ENCODE measurements at places on chromosomes 2 and 18.

DNA sequence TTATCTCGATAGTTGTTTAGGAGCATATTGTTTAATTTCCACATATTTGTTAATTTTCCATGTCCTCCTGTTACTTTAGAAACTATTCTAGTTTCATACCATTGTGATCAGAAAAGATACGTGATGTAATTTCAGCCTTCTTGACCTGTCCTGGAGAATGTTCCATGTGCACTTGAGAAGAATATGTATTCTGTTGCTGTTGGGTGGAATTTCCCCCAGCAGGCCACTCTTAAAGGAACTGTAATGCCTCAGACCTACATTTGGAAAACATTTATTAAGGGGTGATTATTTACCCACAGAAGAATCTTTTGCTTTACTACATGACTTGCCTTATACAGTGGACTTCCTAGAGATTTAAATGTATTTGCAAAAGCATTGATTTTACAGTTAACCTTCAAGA lies 55.5 kb downstream of the LIMS1 start:
- no peak for DNase-seq

DNA sequence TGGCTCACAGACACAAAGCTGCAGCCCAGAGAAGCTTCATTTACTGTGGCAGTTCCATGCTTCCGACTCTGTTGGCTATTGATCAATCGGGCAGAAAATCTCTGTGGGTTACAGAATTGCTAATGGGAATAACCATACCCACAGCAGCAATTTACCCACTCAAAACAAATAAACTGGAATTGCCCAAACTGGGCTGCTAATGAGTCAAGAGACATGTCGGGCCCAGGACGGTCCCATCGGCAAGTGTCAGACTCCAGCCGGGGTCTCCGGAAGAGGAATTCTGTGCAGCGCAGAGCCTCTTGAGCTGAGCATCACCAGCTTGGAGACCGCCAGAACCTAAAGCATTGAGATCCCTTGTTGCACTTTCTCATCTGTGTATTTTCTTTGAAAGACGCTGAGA lies 67.8 kb downstream of the TMEM18 start:
- DNase-seq, result no peak

- DNase-seq, result no peak
These were observed 66.4 kb upstream of the MSH2 start for GRCh38 chr2:47336259-47337238.

DNA sequence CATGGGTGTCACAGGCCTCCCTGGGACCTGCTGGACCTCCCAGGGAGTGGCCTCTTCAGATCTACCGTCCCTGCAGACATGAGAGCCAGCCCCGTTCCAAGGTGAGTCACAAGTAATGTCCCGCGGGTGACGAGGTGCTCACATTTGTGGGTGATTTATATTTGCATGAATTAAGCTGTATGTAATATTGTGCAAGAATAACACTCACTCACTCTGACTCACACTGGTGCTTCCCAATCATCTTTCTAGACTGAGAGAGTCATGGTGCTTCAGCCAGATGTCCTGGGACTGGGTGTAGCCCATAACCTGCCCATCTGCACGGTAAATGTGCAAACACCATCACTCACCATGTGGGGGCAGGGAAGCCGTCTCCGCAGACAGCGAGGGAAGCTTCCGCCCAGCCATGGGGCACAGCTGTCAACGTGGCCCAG lies 347.5 kb upstream of the SALL3 start:
- DNase-seq, result no peak

DNA sequence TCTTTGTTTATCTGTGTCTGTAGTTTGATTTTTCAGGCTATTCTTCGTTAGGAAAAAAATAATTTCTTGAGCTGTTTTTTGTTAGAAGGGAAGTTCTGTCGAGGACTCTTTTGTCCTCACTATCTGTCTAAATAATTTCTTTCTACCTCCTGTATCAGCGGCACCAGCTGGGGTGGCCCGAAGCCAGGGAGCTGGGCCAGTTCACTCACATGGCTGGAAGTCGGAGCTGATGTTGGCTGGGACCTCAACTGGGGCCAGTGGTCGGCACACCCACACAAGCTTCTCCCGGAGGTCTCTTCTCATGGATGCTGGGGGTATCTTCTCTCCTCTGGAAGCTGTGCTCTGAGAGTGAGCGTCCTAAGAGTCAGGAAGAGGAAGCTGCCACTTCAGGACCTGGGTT lies 8.0 kb upstream of the PDIA6 start:
- DNase-seq, result no peak

DNA sequence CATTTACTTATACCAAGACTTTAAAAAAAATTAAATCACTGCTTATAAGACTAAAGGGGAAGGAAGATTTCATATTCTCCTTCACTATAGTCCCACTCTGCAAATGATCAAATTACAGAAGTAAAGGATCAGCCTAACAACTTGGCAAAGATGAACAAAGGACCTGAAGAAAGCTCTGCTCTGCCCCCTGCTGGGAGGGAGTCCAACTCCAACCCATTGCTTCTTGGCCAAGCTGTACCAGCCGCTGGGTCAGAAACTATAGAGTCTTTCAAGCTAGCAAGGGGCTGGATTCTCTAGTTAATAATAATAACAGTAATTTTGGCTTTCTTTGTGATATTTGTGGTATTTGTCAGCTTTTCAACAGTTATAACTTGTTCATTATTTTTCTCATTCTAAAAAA lies 927.0 kb upstream of the CRIM1 start:
- DNase-seq, result peak; percentile 33

GRCh38 chr2:130241041-130241707 lies 42.9 kb upstream of the TUBA3E start:
- DNase-seq, result peak; percentile 96

DNA sequence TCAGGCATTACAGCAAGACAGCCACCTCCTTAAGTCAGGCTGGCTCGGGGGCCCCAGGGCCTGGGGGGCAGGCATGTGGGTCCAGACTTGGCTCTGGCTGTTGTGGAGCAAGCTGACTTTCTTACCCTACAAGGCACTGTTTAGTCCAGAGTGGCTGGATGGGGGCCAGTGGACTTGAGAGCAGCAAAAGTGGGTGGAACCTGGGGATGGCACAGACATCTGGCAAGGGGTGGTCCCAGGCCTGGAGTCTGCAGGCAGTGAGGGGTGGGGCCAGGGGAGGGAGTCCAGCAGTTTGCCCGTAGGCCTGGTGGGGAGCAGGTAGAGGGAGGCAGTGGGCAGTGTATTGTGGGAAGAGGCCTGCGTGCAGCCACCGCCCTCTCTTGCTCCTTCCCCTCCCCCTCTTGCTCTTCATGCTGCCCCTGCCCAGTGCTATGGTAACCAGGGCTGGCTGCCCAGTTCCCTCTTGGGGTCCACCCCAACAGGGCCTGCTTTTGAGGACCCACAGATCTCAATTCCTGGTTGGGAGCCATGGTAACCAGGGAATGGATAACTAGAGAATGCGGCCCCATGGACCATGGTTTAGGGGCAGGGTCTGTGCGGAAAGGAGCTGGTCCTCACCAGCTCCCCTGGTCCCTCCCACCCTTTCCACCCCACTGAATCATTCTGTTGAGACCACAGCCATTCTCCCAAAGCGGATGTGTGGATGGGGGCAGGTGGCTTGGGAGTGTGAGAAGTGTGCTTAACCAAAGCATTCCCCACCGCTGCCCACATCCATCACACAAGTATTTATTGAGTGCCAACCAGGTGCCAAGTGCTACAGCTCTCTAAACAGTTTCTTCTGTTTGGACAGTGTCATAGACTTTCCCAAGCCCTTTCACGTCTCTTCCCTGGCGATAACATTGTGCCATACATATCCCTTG lies 19.3 kb downstream of the SPEG start:
- DNase-seq, result no peak

DNA sequence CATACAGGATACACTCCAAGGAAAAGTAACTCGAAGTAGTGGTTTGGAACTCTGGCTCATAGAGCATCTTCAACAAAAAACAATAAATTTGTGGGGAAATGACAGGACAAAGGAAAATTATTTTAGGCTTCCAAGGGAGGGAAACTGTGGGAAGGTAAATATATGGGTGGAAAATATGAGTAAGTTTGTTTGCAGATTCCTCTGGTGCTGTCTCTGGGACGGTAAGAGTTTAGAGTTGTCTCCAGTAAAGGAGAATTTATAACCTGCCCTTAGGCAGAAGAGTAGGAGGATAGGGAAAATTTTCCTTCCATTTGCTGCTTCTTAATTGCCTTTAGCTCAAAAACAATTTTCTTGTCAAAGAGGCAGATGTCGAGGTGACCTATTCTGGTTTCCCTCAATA lies 19.3 kb downstream of the HNMT start:
- no peak for DNase-seq

GRCh38 chr18:23099621-23100020 lies 35.7 kb upstream of the CABLES1 start:
- no peak for DNase-seq

DNA sequence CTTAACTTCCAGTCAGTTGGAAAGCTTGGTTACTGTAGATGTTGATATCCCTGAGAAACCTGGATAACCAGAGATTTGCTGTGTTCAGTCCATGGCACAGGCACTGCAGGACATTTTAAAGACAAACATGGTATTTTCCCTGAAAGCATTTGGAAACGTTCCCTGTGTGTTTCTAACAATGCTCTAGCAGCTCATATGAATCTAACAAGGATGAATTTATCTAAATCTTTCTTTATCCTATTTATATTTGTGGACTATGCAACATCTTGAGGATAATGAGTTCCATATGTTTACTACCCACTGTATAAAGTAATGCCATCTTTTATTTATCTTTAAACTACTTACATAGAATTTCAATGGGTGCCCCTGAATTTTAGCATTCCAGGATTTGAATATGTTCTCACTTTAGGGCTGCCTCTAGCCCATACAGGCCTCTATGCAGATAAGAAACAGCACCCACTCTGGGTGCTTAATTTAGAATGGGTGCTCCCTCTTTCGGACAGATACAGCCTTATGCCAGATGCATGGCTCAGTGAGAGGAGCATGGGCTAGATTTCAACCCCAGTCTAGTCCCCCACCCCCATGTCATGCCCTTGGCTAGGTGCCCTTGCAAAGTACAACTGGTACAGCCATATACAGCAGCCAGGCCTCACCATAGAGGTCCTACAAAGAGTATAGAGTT lies 50.6 kb upstream of the NEMP2 start:
- DNase-seq, result no peak

GRCh38 chr18:28152754-28153153 lies 24.2 kb downstream of the CDH2 start:
- DNase-seq, result no peak

DNA sequence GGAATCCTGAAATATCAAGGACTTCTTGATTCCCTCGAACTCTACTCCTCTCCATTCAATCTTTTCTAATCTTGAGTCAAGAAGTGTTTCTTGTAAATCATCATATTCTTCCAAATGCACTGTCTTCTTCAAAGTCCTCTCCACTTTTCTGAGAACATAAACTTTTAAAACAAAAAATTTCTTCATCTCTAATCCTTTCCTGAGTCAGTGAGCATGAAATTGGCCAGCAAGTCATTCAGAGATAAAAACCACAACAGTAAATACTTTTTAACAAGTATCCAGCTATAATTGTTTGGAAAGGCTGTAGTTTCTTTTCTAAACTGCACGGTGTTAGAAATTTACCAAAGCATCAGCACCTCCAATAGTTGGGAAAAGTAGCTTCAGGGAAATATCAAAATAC lies 312.6 kb upstream of the GALNT5 start:
- no peak for DNase-seq

- no peak for DNase-seq
These were observed 35.4 kb upstream of the SKOR2 start for GRCh38 chr18:47286776-47287410.

GRCh38 chr18:49562481-49563129 lies 748 bp downstream of the LIPG start:
- DNase-seq, result no peak

- DNase-seq, result no peak
These were observed 75.3 kb downstream of the VSNL1 start for GRCh38 chr2:17615728-17616351.

DNA sequence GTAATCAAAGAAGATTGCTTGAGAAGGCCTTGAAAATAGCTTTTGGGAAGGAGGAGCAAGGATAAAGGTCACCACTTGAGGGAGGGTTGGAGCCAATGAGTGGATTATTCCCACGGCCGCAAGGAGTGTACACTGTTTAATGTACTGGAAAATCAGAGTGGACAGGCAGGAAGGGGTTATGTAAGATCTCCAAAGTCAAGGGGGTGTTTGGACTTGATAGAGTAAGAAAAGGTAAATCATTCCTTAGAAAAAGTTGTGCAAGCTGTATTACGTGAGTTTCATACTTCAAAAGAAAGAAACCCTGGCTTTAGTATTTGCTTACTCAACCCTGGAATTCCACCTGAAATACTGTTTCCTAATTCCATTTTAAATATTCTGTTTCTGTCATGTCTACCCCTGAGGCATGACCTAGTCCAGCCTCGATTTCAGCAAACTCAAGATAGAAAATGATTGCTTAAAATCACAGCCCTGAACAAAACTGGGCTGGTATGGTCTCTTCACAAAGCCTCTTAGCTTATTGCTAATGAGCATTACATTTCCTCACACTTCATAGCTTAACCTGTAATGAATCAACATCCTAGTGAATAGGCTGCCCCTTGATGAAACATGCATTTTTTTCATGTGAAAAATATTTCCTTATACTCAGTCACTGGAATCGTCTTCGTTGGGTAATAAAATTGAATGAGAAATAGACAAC lies 1.1 kb downstream of the MREG start:
- DNase-seq, result peak; percentile 37

DNA sequence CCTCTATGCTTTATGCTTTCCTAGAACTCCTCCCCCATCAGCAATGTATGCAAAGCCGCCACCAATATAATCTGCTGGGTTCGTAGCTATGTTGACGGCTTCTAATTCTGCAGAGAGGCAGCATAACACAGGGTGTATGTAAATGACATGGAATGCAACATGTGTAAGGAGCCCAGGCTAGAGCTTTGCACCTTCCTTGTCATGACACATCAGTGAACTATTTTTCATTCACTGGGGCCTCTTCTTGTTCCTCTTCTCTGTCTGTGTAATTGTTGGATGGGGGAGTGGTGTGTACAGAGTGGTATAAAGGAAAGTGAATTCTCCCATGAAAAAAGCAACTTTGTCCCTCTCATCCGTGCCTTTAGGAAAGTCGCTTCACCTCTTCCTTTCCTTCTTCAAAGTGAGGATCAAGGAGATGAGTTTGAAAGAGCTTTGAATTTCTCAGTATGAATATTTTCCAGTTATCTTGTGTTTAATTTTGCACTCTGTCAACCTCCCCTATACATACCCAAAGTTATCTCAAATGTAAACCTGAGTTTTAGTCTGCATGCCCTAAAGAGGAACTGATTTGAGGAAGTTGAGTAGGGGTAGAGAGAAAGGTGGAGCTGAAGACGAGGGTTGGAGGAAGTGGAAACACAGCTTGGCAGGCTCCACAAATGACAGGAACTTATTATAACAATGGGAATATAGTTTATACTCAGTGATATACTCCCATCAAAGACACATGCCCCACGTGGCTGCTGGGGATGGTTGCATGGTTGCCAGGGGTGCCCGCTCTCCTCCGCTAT lies 74.9 kb upstream of the ARL4C start:
- DNase-seq, result no peak

DNA sequence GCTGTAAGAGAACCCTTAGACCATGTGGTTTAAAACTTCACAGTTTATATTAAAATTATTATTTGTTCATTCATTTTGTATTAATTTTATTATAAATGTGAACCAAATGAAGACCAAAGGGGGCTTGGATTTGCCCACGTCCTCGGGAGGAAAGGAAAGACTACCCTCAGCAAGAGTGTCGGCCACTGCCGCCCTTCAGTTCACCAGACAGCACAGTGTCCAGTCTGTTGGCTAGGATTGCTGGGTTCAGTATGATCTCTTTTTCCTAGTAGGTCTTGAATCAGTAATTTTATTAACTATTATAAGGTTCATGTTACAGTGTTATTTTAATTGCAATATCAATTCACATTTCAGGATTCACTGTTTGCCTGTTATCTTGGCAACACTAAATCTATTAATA lies 78.2 kb upstream of the CHRNA1 start:
- DNase-seq, result no peak

Measured in SW 1271 (cell line).